ENCODE measurements at places on chromosomes 16 and 17.

GRCh38 chr16:72173997-72174396, 2.0 kb upstream of the PMFBP1 start:
- no peak for DNase-seq

DNA sequence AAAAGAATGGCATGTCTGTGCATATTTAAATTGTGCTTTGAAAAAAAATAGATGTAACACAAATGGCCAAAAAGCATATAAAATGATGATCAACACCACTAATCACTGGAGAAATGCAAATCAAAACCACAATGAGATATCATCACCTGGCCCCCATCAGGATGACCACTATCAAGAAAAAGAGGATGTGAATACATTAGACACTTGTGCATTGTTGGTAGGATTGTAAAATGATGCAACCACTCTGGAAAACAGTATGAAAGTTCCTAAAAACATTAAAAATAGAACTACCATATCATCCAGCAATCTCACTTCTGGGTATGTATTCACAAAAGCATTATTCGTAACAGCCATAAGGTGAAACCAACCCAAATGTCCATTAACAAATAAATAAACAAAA, 91.5 kb downstream of the SPAG9 start:
- no peak for DNase-seq

DNA sequence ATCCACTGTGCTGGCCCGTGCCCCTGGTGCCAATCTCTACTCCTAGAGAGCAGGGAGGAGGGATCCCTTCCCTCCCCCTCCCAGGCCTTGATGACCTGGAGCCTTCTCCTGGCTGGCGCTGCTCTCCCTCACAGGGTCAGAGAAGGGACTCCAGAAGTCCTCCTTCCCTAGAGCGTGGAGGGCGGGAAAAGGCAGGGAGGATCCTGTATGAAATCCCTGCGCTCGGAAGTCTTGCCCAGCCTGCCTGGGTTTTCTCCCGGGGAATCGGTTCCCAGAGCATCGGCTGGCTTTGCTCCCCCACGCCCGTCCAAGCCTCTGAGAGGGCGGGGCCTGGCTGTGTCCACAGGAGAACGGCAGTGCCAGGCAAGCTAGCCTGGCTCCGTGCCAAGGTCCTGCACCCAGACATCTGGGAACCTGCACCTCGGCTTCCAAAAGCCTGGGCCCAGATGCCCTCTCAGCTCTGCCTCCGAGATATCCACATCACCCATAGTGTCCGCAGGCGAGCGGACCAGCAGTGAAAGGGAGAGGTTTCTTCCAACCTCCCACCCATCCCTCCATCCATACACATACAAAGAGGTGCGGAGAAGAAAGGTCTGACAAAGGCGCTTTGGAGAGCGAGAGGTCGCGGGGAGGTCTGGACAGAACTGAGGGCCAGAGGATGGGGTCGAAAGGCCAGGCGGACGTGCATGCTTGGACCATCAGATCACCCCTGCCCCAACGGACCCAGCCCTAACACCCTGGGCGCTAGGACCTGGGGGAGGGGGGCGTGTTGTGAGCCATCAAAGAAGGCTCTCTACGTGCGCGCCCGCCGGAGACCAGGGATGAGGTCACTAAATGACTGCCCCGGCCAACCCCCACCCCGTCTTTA, 1.1 kb downstream of the MPP2 start:
- peak; percentile 42 for DNase-seq

- peak; percentile 26 for DNase-seq
Measured at GRCh38 chr17:50918933-50919296, 52.8 kb upstream of the TOB1 start.

DNA sequence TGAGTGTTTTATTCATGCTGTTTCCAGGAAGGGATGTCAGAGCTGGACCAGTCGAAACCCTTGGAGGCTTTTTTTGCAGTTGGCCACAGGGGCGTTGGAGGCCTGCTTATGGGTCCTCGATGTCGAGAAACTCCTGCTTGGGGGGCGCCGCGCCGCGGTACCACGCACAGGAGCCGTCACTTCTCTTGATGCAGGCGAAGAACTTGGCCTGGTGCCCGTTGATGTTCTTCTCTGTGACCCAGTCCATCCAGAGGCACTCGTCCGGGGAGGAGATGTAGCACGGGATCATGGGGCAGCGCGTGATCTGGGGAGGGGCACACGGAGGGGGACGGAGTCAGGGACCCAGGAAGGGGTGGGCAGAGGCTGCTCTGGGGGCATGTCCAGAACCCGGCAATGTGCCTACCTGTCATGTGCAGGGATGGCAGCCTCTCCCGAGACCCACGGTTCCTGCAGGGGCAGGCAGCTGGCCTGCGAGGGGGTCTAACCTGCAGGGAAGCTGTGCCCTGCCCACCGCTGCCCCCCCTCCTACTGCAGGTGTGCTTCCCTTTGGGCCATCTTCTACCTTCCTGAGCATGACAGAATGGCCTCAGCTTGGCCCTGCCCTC, 15.0 kb upstream of the USP36 start:
- no peak for DNase-seq

- no peak for DNase-seq
Measured at GRCh38 chr17:82384051-82384729, 12.6 kb downstream of the UTS2R start.

DNA sequence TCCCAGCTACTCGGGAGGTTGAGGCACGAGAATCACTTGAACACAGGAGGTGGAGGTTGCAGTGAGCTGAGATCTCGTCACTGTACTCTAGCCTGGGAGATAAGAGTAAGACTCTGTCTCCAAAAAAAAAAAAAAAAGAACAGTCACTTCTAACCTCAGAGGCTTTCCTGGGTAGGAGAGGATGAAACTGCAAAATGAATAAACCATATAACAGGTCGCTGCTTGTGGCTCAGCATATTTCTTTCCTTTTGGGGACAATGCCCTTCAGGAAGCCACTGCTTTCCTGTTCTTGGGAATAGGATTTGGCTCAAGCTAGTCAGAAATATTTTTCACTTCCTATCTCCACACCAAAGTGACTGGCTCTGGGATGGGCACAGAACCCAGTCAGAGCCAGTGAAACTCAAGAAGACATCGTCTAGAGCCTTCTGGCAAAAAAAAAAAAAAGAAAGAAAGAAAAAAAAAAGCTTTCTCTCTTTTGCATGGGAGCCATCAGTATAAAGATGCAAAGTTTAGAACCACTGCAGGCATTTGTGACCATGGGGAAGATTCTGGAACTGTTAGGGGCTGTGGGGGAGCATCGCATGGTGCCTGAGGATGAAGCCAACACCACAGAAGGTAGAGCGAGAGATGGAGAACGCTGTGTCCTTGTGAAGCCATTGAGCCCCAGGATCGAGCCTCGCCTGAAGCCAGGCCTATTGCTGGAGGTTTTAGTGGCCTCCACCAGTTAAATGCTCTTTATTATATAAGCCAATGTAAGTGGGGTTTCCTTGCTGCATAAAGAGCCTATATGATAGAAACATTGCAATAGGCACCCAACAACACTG, 71.8 kb upstream of the MRTFB start:
- no peak for DNase-seq

DNA sequence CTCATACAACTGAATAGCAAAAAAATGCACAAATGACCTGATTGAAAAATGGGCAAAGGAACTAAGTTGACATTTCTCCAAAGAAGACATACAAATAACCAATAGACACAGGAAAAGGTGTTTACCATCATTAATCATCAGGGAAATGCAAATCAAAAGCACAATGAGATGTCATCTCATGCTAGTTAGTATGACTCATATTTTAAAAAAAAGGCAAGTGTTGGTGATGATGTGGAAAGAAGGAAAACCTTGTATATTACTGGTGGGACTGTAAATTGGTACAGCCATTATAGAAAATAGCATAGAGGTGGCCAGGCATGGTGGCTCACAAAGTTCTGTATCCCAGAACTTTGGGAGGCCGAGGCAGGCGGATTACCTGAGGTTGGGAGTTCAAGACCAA, 232.5 kb upstream of the ZFHX3 start:
- no peak for DNase-seq

GRCh38 chr16:3755249-3755648, 37.9 kb upstream of the TRAP1 start:
- no peak for DNase-seq

GRCh38 chr17:47866941-47867340, 16.0 kb upstream of the SP6 start:
- no peak for DNase-seq

- no peak for DNase-seq
Measured at GRCh38 chr17:17186051-17186450, 20.1 kb downstream of the PLD6 start.

DNA sequence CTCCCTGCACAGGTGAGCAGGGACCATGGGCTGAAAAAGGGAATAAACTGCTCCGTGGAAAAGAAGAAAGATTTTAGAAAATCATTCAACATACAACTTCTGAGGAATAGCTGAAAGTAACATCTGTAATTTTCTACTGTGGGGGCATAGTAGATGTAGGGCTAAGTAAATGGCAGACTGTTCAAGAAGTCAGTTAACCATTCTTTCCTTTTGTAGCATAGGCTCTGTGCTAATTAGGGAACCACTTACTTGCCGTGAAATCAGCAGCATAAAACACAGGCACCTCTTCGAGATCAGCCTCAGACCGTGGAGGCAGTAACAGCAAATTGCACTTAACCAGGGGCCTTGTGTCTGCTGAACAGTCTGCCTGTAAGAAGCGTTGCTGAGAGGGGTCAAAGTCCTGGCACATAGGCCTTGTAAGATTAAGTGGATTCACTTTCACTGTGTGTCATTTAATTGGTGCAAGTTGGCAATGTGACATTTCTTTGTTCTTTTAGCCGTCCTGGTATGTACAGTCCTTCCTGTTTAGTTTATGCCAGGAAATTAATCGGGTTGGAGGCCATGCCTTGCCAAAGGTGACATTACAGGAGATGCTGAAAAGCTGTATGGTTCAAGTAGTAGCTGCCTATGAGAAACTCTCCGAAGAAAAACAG, 10.4 kb downstream of the COG1 start:
- no peak for DNase-seq

GRCh38 chr17:2611627-2612026, 18.2 kb downstream of the PAFAH1B1 start:
- DNase-seq, result no peak

Data from T-helper 9 cell (primary cell).